ENCODE measurements at places on chromosomes 13 and 19.
A peak's percentile ranks its signal among the peaks of the same experiment; 100 is the strongest.

- DNase-seq, result no peak
Observed at GRCh38 chr19:3608750-3609322, 2.2 kb upstream of the TBXA2R start.

- DNase-seq, result no peak
Observed at GRCh38 chr19:1632462-1633268, 19.8 kb downstream of the TCF3 start.

- no peak for DNase-seq
Observed at GRCh38 chr13:88649855-88650254, 978.7 kb downstream of the SLITRK5 start.

DNA sequence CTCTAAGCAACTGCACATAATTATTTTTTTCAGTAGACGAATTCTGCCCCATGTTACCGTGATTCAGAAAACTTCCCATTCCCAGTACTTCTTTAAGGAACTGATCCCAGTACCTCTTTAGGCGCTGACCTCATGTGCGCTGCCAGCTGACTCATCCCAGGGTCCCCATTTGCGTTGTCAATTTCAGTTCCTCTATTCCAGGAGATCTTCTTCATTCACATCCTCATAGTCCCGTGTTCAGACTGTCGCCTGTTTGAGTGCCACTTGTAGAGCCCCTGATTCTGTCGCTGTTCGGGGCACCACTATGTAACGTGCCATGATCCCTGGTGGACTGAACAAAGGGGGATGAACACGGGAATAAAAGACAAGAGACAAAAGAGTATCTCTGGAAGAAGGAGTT, 16.4 kb downstream of the FPR3 start:
- no peak for DNase-seq

DNA sequence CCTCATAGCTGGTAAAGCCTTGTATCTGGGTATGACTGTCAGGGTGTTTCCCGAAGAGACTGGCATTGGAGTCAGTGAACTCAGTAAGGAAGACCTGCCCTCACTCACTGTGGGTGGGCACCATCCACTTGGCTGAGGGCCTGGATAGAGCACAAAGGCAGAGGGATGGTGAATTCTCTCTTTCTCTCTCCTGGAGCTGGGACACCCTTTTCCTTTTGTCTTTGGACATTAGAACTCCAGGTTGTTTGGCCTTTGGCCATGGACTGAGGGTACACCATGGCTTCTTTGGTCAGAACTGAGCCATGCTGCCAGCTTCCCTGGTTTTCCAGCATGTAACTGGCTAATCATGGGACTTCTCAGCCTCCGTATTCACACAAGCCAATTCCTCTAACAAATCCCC, 4.6 kb upstream of the CEACAM1 start:
- DNase-seq, result no peak

GRCh38 chr19:46350029-46350757, 3.3 kb downstream of the PPP5C start:
- DNase-seq, result peak; percentile 40

- no peak for DNase-seq
Observed at GRCh38 chr13:100211016-100211710, 122.3 kb downstream of the PCCA start.

GRCh38 chr13:33793726-33794125, 24.2 kb upstream of the RFC3 start:
- no peak for DNase-seq

GRCh38 chr19:55552620-55553019, 7.3 kb upstream of the SBK3 start:
- DNase-seq, result no peak

GRCh38 chr19:43624933-43625332, 5.5 kb upstream of the ZNF428 start:
- DNase-seq, result peak; percentile 92

DNA sequence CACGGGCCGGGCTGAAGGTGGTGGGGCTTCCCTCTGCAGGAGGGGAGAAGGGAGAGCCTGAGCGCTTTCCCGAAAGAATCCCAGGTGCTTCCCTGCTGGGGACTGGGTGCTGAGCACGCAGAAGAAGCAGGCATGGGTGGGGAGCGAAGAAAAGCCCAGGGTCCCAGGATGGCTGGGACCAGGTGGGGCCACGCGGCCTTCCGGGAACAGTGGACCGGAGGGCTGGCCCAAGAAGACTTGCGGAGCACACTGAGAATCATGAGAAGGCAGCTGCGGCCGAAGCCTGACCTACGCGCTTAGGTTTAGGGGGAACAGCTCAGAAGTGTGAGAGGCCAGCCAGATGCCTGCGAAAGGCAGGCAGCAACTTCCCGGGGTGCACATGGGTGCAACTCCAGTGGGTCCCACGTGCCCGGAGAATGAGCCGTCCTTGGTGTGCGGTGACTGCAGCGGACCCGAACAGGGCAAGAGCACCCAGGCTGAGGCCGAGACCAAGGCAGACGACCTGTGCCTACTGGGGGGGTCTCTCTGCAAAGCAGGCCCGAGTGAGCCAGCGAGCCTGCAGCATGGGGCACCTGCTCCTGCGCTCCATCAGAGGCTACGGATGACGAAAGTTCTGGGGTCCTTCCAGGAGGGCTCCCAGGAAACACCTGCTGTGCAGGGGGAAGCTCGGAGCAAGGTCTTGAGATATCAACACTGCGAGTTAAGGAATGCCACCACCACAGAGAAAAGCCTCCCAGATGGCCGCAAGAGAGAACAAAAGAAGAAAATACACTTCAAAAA, 52.4 kb downstream of the MLLT1 start:
- no peak for DNase-seq

DNA sequence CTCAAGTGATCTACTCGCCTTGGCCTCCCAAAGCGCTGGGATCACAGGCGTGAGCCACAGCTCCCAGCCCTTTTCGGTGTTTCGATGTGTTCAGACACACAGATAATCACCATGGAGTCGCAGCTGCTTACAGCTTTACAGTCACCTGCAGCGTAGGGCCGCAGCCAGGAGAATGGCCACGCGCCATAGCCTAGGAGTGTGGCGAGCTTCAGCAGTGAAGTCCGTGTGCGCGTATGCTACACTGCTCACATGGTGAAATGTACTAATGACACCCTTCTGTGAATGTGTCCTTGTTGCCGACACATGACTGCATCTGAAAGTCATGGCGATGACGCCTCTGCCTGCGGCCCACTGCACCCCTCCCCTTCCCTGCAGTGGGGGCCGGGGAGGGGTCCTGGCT, 23.6 kb downstream of the AP3D1 start:
- DNase-seq, result no peak

- no peak for DNase-seq
Observed at GRCh38 chr19:18629166-18630088, 7.4 kb upstream of the KLHL26 start.

DNA sequence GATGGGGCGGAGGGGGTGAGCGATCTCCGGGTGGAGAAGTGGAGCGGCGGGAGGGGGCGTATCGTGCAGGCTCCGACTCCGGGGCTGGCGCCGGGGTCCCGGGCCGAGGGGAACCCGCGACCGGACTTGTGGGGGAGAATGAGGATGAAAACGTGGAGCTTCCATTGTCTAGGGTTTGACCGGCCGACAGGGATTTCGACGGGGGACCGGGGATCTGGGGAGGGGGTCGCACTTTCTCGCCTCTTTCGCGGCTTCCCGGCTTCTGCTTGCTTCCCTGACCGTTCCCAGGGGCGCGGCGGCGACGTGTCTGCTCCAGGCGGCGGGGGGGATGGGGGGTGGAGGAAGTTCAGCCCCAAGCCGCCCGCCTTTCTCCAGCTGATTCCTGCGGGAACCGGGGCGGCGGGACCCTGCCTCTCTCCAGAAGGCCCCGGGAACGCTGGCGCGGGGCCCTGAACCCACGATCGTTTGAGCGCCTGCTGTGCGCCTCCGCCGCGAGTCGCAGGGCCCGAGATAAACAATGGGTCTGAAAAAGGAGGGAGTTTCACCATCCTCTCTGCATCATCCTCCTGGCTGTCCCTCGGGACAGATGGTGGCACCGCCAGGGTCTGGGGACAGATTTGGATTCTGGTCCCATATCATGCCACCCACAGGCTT, 790 bp downstream of the TPM4 start:
- peak; percentile 42 for DNase-seq

DNA sequence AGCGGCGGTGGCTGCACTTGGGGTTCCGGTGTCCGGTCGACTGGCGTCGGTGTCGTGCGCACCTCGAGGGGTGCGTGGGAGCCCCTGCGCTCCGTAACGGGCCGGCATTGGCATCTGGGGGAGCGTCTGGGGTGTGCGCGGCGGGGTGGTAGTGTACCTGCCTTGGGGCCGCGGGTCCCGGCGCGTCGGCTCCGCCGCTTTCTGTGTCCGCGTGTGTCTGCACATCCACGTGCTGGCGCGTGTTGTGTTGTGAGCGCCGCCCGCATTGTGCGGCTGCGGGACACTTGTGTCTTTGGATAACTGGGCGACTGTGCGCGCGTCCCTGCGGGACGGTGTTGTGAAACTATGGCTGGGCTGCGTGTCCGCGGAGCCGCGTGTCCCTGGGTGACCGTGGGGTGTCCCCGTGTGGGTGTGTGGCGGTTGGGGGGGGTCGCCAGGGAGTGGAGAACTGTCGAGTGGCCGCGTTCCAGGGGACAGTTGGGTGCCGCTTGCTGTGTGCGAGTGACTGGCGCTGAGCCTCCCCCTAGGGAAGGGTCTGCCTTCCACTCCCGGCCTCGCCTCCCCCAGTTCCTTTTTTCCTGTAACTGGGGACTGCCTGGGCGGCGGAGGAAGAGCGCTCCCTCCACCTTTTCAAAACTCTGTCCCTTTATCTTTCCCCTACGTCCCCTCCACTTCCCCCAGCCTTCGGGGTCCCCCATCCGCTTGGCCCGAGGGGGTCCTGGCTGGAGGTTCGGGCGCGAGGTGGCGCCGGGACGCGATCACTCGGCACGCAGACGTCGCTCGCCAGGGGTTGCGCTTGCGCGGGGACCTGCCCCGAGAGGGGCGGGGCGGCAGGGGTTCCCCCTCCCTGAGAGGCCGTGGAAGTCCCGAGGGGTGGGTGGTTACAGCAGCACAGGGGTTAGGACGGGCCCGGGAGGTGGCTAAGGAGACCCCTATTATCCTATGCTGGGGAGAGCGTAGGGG, 5.7 kb upstream of the NFIC start:
- peak; percentile 87 for DNase-seq

GRCh38 chr13:31725841-31726240, 13.5 kb upstream of the RXFP2 start:
- DNase-seq, result no peak

DNA sequence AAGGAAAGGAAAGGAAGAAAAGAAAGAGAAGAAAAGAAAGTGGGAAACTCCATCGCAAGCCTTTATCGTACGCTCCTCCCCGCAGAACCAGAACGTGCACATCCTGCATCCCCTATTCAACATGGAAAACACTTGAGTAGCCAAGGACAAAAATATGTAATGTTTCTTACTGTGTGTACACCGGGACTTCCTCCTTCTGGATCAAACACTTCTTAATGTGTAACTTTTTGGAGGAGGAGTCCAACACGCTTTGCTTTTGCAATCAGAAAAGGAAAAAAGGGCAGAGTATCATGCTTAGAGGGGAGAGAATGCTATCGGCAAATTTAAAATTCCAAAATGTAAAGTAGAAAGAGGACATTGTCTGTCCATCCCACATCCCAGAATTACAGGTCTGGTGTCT, 7.8 kb upstream of the SHFL start:
- no peak for DNase-seq

GRCh38 chr13:30685320-30685859, 50.0 kb upstream of the ALOX5AP start:
- DNase-seq, result no peak

GRCh38 chr19:36256853-36257519, 42.1 kb downstream of the ZNF146 start:
- no peak for DNase-seq

DNA sequence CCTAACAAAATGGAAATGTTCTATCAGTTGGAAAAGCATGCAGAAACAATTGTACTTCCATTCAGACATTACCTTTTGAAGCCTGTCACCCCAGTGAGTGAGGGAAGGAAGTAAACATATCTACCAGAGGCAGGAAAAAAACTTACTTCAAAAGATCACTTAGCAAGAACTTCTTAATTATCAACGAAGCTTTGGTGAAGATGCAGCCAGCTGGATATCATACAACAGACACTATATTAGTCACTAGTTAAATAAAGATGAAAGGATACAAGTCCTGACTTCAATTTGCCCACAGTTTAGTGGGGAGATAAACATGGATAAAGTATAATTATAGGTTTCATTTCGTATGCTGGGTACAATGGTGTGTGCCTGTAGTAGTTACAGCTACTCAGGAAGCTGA, 148.8 kb downstream of the TNFRSF19 start:
- DNase-seq, result no peak

GRCh38 chr13:60334310-60334709, 62.7 kb upstream of the TDRD3 start:
- DNase-seq, result no peak
